KBM-7 (cell line): ENCODE measurements at places on chromosomes 6 and 20.

DNA sequence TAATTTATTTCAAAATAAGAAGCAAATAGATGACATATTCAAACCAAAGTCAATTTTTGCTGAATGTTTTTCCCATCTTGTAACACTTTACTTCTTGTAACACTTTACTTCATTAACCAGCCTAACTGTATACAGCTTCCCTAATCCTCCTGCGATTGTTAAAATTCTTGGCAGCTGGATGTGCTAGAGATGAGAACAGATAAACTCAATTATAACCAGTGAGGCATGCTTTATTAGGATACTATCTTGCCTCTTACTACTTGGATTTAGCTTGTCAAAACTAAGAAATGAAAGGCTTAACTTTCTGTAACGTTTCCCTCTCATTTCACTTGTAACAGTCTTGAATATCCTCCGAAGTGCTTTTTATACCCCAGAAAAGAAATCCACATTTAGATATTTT, 94.1 kb upstream of the BMP5 start:
- no peak for DNase-seq

DNA sequence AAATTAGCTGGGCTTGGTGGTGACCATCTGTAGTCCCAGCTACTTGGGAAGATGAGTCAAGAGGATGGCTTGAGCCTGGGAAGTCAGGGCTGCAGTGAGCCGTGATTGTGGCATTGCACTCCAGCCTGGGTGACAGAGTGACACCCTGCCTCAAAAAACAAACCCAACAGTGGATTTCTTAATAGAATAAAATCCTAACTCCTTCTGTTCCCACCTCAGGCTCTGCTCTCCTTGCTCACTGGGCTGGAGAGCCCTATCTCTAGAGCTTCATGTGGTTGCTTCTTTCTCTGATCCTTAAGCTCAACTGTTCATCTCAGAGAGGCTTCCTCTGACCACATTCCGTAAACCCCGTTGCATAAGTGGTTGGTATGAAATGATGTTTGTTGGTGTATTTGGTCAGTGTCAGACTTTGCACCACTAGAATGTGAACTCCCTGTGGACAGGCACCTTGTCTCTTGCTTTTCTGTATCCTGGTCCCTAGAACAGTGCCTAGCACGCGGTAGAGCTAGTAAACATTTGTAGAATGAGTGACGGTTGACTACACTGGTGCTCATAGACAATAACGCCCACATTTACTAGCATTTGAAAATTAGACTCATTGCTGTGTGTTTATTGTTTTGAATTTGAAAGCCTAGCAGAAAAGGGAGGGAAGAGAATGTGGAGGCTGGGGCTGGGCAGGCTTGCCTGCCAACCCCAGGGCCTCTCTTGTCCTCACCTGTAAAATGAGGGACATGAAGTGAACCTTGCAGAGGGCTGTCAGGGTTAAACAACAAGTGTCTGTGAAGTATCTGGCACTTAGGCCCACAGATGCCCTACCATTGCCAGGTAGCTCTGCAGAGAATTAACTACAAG, 4.2 kb downstream of the MAPRE1 start:
- peak; percentile 17 for DNase-seq

- DNase-seq, result no peak
Observed at GRCh38 chr6:93474733-93475179, 55.4 kb upstream of the EPHA7 start.

- no peak for DNase-seq
Observed at GRCh38 chr20:7180256-7181045, 413.0 kb downstream of the BMP2 start.

DNA sequence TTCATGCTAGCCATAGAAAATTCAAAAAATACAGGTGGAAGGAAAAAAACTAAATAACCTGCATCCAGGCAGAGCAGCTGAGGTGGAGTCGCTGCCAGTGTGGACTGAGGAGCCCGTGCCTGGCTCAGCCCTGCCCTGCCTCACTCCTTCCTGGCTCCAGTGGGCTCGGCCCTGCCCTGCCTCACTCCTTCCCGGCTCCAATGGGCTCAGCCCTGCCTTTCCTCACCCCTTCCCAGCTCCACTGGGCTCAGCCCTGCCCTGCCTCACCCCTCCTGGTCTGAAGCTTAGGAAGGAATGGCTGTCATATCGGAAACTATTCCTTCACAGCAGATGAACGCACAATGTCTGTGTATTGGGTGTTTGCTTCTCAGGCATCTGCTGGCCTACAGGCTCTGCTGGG, 142.1 kb downstream of the SMOC2 start:
- DNase-seq, result no peak

GRCh38 chr20:36304786-36305495, 1.2 kb upstream of the DLGAP4 start:
- no peak for DNase-seq

GRCh38 chr6:25413207-25413905, 134.2 kb downstream of the CARMIL1 start:
- peak; percentile 63 for DNase-seq

DNA sequence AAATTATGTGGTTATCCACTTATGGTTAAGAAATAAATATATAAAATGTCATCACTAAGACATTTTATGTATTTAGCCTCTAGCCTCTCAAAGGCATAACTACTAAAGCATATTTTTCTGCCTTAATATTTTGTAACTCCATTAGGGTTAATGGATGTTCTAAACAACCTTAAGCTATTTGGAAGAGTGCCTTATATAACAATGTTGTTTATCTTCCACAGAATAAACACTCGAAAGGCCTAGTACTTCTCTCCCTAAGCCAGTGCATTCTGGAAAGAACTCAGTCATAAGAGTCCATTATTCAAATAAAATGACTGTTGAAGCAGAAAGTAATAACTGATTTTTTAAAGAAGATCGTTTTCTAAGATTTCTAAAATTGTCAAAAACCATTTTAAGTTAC, 15.0 kb upstream of the PRIM2 start:
- no peak for DNase-seq

DNA sequence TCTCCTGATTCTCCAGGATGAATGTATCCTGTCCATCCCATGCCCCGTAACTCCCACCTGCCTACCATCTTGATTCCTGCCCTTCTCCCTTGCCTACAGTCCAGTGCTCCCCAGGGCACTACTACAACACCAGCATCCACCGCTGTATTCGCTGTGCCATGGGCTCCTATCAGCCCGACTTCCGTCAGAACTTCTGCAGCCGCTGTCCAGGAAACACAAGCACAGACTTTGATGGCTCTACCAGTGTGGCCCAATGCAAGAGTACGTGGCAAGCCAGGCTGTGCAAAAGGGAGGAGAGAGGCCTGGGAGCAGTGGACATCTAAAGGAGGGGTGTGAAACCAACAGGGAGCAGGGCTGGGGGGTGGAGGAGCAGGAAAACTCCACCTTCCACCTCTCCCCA, 15.0 kb upstream of the ZNF76 start:
- DNase-seq, result no peak

DNA sequence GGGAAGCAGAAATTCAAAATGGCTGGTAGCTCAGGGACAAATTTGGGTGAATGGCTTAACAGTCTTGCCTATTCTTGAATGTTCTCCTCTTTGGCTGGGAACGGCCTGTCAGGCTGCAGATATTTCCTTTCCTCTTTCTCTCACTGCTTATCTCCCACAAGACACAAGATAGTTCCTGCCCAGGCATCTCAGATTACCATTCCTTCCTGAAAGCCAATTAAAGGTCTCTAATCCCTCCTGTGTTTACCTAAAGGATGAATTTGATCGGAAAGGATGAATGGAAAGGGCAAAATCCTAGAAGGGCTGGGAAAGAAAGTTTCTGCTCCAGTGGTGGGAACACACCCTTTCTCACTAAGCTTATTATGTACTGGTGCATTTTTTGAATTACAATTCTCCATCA, 95.9 kb upstream of the JAG1 start:
- DNase-seq, result no peak

DNA sequence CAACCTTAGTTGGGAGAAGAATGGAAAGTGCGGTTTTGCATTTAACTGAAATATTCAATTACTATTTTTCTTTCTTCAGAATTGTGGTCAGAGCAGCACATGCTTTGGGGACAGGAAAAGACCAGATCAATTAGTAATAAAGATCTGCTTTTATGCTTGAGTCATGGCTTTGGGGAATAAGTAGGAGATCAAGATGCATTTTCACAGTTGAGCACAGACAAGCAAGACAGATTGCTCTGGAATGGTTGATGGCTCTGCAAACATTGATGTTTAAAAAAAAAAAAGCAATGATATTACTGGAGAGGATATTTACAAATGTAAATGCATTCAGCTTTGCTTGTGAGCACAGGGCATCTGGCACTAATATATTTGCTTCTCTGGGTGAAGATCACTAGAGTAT, 224.4 kb upstream of the SASH1 start:
- no peak for DNase-seq
